ENCODE measurements at places on chromosomes 3 and 15.

- peak; percentile 51 for DNase-seq
These were observed 217.0 kb upstream of the ICE2 start for GRCh38 chr15:60695713-60696522.

DNA sequence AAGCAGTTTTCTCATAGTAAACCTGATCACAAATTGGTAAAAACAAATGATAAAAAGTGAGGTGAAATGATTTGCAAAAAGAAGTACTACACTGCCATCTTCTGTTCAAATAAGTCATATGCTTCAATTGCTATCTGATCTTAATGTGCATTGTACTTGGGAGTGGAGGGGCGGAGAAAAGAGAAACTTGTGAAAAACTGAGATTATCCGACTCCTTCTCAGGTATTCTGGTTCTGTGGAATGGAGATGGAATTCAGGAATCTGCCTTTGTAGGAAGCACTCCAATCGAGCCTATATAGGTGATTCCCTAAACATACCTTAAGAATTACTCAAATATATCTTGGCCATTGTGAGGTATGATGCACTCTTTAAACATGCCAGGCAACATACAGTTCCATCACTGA, 180.6 kb downstream of the CHL1 start:
- no peak for DNase-seq

DNA sequence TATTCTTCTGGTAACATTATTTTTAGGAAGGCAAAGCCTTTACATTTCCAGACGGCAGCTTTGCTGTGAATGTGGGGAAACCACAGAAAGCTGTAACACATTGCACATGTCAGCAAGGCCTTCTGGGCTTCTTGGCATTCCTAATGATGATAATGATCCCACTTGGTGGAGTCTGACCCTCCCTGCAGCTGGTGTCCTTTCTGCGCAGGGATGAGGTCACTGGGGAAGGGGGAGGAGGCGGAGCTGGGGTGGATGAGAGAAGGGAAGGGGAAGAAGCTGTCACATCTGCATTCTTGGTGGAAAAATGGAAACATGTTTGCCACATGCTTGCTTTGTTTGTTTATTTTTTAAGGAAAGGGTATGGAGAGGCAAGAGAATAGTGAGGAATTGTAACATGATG, 68.6 kb downstream of the FILIP1L start:
- DNase-seq: peak; percentile 92

GRCh38 chr3:157857440-157857839, 248.8 kb downstream of the SHOX2 start:
- no peak for DNase-seq

- no peak for DNase-seq
These were observed 114.4 kb upstream of the WNT5A start for GRCh38 chr3:55601366-55602080.

DNA sequence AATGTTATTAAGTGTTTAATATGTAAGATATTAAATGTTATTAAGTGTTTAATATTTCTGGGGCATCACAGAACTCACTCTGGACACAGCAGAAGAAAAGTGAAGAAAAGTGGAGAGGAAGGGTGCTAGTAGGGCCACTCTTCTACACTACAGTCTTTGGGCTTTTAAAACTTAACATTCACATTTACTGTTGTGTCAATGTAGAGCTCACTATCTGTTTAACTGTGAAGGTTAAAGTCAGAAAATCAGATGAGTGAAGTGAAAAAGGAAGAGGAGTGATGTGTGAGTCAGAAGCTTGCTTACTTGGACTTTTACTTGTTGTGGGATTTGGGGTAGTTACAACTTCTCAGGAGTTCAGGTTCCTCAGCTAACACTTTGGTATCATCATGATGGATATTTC, 145.3 kb upstream of the DNAJC19 start:
- DNase-seq: no peak

GRCh38 chr3:26622621-26623418, at the start of gene LRRC3B:
LRRC3B (plus strand) TSS chr3:26622772; CDS start chr3:26709673, 86,901 bp downstream.
- DNase-seq: no peak

DNA sequence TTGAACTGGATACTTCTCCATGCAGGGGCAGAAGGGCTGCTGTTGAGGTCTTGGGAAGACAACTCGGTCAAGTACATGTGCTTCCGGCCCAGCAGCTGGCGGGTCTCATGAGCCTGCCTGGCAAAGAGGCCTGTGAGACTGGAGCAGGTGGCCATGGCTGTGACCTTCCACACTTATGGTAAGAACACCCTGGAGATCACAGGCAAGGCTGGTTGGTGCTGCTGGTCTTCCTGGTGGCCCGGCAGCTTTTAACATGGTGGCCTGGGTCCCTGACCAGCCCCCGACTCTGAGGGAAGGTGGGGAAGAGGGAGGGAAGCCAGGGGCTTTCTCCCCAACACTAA, 15.4 kb downstream of the CHRD start:
- DNase-seq: no peak

GRCh38 chr15:48928877-48929538, 34.7 kb downstream of the SHC4 start:
- DNase-seq: peak; percentile 42

- DNase-seq: no peak
These were observed 360.4 kb upstream of the ROBO2 start for GRCh38 chr3:76679541-76679940.

GRCh38 chr15:89958107-89958805, 42.9 kb upstream of the ZNF710 start:
- DNase-seq: no peak

GRCh38 chr15:80404057-80404760, at the start of gene ARNT2:
ARNT2 (plus strand) TSS chr15:80404382; CDS start chr15:80404516, 134 bp downstream.
- DNase-seq: peak; percentile 61

DNA sequence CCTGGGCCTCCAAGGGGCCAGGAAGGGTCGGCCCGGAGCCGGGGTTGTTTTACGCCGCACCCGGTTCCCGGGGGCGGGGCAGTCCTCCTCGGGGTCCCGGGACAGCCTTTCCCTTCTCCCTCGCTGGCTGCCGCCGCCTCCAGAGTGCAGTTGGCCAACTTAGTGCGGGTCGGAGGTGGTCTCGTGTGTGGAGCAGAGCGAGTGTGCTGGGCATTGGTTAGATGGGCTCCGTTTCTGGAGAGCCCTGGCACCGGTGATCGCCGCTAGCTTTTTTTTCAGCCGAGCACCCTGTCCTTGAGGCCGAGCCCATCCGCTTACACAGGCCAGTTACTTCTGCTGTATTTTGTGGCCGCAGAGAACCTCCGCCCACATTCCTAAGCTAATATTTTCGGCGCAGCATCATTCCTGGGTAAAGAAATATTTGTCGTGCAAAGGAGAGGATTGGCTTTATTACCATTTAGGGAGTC, 585 bp downstream of the KIF23 start:
- peak; percentile 85 for DNase-seq

- no peak for DNase-seq
These were observed 69.2 kb downstream of the RFTN1 start for GRCh38 chr3:16444344-16444743.

DNA sequence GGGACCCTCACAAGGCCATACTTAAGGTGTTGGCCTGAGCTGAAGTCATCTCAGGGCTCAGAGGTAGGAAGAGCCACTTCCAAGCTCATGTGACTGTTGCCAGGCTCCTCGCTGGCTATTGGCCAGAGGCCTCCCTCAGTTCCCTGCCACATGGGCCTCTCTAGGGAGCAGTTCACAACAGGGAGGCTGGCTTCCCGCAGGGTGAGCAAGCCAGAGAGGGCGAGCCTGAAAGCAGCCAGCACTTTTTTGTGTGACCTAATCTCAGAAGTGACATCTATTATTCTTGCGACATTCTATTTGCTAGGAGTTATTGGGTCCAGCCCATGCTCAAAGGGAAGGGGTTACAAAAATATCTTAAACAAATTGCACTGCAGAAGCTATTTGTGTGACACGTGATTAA, 201.4 kb downstream of the SSR3 start:
- DNase-seq: peak; percentile 18

GRCh38 chr3:126146525-126147146, 33.8 kb downstream of the ALDH1L1 start:
- no peak for DNase-seq

GRCh38 chr3:118228151-118228550, 806.5 kb downstream of the IGSF11 start:
- DNase-seq: no peak

DNA sequence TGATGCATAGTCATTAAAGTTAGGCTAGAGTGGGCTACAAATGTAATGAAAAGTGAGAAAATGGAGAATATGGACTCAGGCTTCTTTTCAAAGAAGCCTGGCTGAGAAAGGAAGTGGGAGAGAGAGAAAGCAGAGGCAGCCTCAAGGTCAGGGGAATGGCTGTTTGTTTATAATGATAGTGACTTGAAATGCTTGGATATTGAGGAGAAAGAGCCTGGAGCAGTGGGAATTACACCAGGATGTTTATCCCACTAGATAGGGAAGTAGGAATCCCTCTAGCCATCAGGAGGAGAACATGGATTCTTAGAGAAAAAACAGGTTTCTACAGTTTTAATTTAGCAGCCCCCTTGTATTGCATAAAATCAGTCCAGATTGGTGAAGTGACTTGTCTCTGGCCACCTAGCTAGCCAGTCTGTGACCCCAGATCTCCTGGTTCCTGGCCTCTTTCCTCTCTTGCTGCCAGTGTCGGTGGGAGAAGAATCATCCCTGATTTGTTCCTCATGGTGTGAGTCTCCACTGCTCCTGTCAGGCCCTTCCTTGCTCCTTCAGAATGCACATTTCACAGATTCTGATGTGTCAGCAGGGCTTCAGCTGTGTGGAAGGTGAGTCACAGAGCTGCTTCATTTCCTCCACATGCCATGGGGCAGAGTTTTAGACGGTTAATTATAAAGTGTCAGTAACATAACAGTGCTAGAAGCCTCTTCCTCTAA, 32.9 kb downstream of the SEMA6D start:
- DNase-seq: peak; percentile 72

DNA sequence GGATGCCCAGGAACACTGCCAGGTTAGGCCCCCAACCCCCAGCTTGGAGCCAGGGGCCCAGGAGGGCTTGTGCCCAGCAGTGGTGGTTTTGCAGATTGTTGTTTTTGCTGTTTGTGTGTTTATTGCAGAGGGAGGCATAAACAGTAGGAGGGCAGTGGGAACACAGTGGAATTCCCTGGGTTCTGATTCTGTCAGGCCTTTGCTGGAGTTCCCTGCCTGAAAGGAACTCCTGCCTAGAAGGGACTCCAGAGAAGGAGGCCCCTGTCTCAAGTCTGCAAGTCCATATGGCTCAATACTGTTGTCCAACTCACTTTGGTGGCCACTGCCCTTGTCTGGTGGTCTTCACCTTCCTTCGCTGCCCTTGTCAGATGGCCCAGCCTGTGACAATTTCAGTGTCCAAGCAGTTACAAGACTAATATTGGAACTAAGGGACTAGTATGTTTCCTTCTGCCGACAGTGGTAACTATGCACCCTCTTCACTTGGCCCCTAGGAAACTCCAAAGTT, 47.4 kb upstream of the RAB6B start:
- DNase-seq: no peak

- peak; percentile 79 for DNase-seq
These were observed 74.7 kb downstream of the MAGI1 start for GRCh38 chr3:65963787-65964677.

- DNase-seq: no peak
These were observed 528.1 kb downstream of the FOXP1 start for GRCh38 chr3:71055257-71056001.
